ENCODE measurements at places on chromosomes 4 and X. TPM values are rescaled to one million over a fixed set of nuclear protein-coding genes. Genes with fewer than 3 reads are reported as not detected.

DNA sequence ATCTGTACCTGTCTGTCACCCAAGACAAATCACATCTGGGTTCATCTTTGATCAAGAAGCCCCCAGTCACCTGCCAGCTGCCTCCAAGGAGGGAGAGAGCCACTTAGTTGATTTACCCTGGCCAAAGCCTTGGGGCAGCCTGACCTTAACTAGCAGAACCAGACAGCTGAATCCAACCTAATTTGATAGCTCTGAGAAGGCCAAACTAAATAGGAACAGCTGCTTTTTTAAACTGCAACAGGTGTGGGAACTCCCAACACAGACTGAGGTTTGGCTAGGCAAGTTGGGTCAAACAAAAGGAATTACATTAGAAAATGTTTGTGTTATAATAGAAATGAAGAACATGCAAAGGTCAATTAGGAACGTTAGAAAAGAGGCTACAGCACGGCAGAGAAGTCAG lies 375.7 kb downstream of the NLGN4X start:
- no peak for DNase-seq

- peak; percentile 16 for DNase-seq
These were observed 78.3 kb downstream of the CLDN22 start for GRCh38 chr4:183241721-183242151.

MXRA5 gene
- total RNA-seq: 4.7 TPM

- DNase-seq: no peak
These were observed 1599.7 kb downstream of the ARAP2 start for GRCh38 chr4:34644579-34645115.

ZNF732 gene
- total RNA-seq: 0.57 TPM

DNA sequence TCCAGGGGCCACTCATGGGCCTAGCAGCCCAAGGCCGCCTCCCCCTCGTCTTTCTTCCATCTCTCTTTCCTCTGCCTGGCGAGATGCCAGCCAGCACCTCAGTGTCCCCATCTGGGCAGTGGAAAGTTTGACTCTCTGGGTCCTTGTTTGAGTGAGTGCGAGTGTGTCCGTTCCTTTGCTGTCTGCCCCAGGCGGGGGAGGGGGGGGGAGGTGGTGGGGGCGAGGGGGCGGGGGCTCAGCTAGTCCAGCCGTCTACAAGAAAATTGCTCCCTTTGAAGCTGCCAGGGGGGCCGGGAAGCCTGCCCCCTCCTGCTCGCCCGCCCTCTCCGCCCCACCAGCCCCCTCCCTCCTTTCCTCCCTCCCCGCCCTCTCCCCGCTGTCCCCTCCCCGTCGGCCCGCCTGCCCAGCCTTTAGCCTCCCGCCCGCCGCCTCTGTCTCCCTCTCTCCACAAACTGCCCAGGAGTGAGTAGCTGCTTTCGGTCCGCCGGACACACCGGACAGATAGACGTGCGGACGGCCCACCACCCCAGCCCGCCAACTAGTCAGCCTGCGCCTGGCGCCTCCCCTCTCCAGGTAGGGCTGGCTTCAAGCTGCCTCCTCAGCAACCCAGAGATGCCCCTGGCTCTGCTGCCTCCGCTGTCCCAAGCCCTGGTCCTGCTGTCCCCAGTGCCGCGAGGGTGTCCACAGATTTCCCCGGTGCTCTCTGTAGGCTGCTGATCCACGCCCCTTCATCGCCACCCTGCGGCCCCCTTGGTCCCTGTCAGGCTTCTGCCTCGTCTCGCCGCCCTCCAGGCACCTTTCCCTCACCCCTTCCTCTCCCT lies at the start of gene BGN:
Gene BGN, plus strand, starts transcription at position 440 of the 821 bp plus-strand sequence. CDS start 9,652 bp downstream, outside the sequence.
- peak; percentile 68 for DNase-seq

XG gene
- total RNA-seq: 13.8 TPM

DNA sequence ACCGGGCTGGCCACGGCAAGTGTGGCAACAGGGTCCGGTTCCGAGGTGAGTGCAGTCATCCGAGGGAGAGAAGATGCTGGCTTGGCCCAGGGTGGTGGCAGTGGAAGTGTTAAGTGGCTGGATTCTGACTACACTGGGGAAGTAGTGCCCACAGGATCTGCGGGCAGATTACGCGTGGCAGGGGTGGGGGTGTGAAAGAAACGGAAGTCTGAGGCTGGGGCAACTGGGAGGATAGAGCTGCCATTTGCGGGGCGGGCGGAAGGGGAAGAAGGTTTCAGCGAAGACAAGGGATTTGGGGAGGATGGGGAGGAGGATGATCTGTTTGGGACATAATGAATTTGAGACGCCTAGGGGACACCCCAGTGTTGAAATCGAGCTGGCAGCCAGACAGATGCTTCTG lies 5.3 kb downstream of the RS1 start:
- no peak for DNase-seq

GRCh38 chrX:13271511-13271910 lies 48.3 kb downstream of the ATXN3L start:
- DNase-seq: no peak

ASB9 gene
- not detected for total RNA-seq

DNA sequence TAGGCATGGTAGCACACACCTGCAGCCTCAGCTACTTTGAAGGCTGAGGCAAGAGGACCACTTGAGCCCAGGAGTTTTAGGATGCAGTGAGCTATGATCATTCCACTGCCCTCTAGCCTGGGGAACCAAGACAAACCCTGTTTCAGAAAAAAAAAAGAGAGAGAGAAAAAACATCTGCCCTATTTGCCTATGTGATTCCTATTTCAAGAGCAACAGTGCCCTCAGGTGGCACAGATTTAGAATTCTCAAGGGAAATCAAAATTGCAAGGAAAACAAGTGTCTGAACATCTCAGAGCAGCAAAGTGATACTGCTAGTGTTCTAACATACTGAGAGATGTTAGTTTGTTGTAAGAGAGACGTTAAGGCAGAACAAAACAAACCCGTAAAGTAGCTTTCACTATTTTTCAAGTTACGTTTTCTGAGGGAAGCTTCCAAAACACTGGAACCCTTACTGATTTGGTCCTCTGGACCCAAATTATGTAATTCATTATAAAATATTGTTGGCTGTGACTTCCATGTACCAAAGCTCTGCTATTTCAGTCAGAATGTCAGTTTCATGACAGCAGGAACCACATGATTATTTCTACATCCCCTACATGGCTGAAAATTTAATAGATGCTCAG lies 7.9 kb downstream of the BDH2 start:
- DNase-seq: peak; percentile 84

GRCh38 chr4:125650557-125650956 lies 335.8 kb downstream of the FAT4 start:
- DNase-seq: no peak

DNA sequence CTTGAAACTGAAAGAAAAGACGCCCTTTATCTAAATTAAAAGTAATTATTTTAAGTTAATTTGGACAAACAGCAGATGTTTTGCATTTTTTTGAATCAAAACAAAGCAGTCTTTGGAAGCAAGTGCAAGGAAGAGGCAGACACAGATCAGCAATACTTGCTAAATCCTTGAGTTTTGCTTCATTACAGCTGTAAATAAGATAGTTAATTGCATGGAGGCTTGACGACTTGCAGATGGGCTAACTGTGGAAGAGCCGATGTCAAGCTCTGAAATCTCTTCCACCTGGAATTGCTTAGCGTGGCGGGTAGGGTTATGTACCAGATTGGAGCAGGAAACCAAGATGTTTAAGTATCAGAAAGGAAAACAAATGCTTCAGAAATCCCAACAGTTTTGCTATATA lies 148.8 kb downstream of the POLA1 start:
- DNase-seq: no peak

DNA sequence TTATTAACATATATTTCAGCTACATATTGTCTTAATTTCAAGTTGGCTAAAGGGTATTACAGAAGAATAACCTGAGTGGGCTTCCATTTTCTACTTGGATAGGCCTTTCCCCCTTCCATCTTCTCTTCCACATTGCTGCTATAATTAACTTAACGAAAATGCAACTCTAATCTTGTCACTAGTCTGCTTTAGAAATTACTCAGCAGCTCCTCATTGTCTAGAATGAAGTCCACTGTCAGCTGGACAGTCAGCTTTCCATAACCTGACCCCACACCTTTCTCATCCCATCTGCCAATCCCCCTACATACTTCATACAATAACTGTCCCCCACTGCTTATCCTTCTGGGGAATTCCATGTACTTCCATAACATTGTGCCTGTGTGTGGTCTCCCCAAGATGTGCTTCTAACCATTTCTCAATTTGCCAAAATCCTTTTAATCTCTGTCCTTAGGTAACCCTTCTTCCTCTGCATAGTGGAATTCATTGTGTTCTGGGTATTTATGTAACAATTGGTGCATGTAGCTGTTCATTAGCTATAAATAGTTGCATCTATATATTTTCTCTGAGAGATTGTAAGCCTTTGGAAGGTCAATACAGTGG lies 4.8 kb downstream of the MND1 start:
- no peak for DNase-seq

DNA sequence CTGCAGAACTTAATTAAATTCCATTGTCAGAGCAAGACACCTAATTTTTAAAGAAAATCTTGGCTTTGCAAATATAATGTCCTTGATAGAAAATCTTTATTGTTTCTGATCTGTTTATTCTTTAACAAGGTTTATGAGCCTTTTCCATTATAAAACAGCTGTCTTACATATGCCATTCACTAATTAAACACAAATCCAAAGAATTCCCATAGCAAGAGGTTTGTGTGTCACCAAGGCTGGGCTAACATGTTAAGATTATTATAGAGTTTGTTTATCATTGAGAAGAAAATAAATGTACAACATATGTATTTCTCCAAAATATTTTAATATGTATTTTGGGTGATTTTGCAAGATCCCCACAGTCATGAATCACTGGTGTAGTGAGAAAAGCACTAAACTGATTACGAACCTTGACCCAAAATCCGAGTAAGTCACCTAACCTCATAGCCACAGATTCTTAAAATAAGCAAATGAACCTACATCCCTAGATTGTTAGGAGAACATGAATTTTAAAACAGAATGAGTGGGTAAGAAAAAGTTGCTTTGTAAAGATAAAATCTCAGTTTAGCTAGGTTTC lies 694.8 kb upstream of the INTU start:
- DNase-seq: peak; percentile 17

MAP9 gene
- 6.5 TPM for total RNA-seq

MGAT4D gene
- not detected for total RNA-seq

GRCh38 chr4:112321776-112322684 lies 24.9 kb downstream of the ALPK1 start:
- peak; percentile 69 for DNase-seq

GRCh38 chrX:124272370-124272982 lies 60.0 kb upstream of the TEX13D start:
- DNase-seq: no peak

- DNase-seq: no peak
These were observed 72.2 kb downstream of the RASGEF1B start for GRCh38 chr4:81399306-81400086.

DNA sequence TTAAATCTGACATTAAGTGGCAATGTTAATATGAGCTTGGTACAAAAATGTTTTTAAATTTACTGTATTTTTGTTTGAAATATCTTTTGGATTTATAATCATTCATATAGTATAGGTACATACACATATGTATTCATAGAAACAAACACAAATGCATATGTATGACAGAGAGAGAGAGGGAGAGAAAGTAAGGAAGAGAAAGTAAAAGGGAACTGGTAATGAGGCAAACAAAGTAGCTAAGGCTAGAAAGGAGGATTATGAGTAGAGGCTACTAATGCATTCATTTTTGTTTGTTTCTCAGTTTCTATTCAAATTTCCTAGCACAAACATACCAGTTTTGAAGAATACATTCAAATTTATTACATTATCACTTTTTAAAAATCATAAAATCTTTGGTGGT lies 132.4 kb downstream of the GLRA3 start:
- no peak for DNase-seq

DNA sequence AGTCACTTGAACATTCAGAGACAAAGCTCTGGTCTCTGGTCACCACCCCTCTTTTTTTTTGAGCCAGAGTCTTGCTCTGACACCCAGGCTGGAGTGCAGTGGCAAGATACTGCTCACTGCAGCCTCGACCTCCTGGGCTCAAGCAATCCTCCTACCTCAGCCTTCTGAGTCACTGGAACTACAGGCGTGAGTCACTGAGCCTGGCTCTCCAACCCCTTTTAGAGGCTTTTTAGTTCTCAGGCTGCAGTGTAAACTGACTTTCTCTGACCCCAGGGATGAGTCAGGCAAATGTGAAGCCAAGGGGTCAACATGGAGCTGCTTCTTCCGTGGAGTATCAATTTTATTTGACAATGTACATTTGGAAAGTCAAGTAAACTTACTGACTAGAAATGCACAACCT lies 229.2 kb downstream of the PTTG2 start:
- DNase-seq: peak; percentile 77

- DNase-seq: no peak
These were observed 101.3 kb downstream of the ZAR1 start for GRCh38 chr4:48591372-48591771.

DNA sequence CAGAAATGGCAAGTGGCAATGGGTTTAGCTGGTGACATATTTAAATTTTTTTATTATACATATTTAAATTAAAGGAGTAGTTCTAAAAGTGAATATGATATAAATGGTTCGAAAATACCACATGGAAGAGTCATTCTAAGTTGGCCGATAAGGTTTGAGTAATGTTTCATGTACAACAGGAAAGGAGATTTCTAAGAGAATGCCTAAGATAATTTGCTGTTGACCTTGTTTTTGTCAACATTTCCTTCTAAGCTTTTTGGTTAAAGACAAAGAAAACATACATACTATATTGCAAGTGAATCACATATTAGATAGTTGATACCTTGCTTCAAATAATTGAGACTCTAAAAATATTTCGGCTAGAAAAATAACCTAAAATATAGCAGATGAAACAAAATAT lies 526.6 kb upstream of the SLIT2 start:
- no peak for DNase-seq

DNA sequence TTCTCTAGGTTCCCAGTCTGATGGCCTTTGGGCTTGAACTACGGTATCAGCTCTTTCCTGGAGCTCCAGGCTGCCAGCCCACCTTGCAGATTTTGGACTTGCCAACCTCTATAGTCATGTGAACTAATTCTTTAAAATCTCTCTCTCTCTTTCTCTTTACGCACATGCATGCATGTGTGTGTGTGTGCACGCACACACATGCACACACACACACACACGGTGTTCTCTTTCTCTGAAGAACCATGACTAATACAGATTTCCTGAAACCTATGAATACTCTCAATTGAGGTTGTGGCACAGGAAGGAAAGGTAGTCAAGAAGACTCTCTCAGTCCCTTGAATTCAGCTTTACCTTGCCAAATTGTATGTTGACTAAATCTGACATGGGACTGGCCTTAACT lies 6.2 kb upstream of the ZCCHC13 start:
- DNase-seq: no peak

ADGRL3 gene
- total RNA-seq: 7.9 TPM

CENPC gene
- total RNA-seq: 27.4 TPM

GRCh38 chr4:54495091-54495490 lies 162.7 kb upstream of the KIT start:
- no peak for DNase-seq

GRCh38 chr4:74944354-74944793 lies 11.5 kb downstream of the PARM1 start:
- no peak for DNase-seq

- no peak for DNase-seq
These were observed 297.0 kb upstream of the PUDP start for GRCh38 chrX:7444967-7445366.

SPANXN3 gene
- total RNA-seq: not detected

CXCL11 gene
- total RNA-seq: not detected
